ENCODE measurements at places on chromosomes 7 and 10.

GRCh38 chr10:37856881-37857286, 526 bp downstream of the ZNF248 start:
- no peak for DNase-seq

- DNase-seq, result no peak
These were observed 5.1 kb upstream of the PLEKHS1 start for GRCh38 chr10:113746217-113746957.

DNA sequence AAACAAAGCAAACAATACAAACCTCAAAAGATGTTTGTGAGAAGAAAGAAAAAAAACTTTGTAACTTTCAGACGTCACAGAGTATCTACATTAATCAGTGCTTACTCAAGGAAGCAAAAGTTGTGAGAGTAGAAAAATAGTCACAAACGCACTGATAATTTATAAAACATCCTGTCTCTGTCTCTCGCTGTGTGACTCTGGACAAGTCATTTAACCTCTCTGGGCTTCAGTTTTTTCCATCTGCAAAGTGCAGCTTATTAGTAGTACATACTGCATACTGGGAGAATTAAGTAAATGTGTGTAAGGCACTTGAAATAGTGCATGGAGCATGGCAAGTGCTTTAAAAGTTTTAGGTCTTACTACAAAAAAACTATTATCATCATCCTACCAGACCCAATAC, 3.8 kb downstream of the ARHGAP12 start:
- no peak for DNase-seq

- no peak for DNase-seq
These were observed 68.4 kb downstream of the ABCC2 start for GRCh38 chr10:99850767-99851340.

GRCh38 chr7:159095979-159096411, 48.7 kb downstream of the VIPR2 start:
- no peak for DNase-seq

- DNase-seq, result no peak
These were observed 2.0 kb downstream of the STEAP2 start for GRCh38 chr7:90213521-90213920.

GRCh38 chr10:102653060-102653459, 8.8 kb downstream of the TRIM8 start:
- DNase-seq, result no peak

DNA sequence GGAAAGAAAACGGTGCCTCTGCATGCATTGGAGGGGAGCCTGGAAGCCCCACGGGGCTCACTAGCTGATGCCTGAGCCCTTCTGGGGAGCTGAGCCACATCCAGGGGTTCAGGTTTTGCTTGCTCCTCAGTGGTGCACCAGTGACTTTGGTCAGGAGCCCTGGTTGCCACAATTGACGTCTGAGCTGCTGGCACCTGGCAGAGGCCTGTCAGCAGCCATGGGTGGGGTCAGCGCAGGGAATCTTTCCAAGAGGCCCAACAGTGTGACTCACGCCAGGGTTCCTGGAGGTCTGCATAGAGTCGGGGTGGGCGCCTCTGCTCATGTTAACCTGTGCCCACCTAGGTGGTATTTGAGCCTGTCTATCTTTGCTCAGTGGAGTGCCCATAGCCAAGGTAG, 138.7 kb downstream of the NEURL1 start:
- no peak for DNase-seq

GRCh38 chr7:157116762-157117161, 22.0 kb upstream of the UBE3C start:
- no peak for DNase-seq

DNA sequence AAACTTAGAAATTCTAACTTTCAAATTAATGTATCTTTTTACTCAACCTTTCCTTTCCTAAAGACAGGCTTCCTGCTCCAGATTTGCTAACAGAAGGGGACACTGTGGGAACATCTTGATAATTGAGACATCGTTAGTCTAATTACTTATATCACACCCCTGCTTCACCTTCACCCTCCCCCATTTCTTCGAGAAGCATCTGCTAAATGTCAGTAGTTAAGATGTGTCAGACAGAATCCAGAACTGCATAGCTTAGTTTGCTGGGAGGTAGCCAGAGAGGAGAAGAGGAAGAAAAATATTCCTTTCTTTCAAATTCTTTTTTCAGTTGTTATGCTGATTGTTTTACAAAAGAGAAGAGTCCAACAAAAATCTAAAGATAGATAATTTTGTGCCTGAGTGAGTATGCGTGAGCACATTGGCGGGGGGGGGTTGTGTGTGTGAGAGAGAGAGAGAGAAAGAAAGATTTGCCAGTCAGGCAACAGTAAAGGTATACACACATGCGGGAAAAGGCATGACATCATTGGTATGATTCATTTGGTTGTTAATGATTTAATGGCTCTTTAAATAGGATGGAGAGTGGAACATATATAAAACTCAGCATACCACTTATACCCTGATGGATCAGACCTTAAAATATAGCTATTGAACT, 192.4 kb downstream of the PTN start:
- DNase-seq, result no peak

- peak; percentile 90 for DNase-seq
These were observed 237.0 kb upstream of the SEMA3C start for GRCh38 chr7:81155654-81156373.

DNA sequence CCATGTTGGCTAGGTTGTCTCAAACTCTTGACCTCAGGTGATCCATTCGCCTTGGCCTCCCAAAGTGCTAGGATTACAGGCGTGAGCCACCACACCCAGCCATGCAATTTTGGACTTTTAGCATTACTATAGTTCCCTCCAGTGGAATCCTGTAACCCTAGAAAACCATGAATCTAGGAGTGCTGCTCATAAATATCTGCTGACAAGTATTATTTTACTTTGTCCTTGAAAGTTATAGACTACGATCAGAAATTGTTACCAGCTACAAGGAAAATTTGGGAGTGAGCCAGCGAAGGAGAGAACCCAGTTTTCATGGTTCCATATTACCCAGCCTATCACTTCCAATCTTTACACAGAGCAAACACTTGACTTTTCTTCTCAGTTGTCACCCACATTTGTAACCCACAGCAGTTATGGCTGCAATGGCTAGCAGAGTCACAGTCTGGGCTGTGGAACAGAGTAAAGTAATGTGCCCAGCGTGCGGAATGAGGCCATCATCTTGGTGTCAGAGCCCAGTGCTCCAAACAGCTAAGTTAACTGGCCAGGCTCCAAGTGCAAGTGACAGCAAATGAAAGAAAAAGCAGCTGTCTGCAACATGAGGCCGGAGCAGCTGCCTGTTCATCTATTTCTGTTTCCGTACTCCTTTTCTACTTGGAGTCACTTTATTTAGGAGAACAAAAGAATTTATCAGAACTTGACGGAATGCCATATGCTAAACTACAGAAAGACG, 29.9 kb downstream of the ZC3HC1 start:
- DNase-seq, result no peak

- DNase-seq, result no peak
These were observed 367.5 kb downstream of the CCSER2 start for GRCh38 chr10:84695902-84696301.

DNA sequence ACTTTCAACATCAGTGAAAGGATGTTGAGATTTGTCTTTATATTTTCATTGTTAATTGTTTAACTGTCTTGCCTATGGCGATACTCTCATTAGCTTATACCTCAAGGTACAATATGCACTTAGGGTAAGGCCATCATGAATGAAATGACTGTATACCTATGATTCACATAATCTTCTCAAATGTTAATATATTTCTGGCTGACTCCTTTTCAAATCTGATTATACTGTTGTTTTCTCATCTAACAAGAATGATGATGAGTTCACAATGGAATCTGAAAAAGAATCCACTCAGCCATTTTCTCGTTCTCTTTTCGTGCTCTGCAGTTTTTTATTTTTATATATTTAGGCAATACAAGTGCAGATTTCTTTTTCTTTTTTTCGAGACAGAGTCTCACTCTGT, 159.1 kb downstream of the ARHGAP12 start:
- no peak for DNase-seq

GRCh38 chr10:28721318-28721951, 44.1 kb downstream of the BAMBI start:
- no peak for DNase-seq

- no peak for DNase-seq
These were observed 63.9 kb downstream of the BTAF1 start for GRCh38 chr10:91987397-91988037.

DNA sequence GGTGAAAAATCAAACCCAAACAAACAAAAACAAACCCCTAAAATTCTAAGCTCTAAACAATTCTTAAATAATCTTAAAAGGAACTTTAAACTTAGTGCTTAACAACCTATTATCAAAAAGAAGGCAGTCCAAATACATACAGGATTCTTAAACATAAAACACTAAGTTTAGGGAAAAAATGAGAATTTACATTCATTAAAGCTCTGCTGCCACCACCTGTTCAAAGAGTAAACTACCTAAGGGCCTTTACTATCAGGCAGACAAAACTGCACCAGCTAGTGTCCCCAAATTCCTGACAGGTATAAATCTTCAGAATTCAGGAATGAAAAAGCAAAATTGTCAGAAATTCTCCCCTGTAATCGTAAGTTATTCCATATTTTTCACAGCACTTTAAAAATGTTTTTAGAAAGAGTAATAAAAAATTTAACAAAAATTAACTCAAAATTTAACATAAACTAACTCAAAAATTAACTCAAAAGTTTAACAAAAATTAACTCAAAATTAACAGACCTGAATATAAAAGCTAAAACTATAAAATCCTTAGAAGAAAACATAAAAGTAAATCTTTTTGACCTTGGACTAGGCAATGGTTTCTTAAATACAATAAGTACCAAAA, 55.1 kb downstream of the PDZD8 start:
- DNase-seq, result no peak

DNA sequence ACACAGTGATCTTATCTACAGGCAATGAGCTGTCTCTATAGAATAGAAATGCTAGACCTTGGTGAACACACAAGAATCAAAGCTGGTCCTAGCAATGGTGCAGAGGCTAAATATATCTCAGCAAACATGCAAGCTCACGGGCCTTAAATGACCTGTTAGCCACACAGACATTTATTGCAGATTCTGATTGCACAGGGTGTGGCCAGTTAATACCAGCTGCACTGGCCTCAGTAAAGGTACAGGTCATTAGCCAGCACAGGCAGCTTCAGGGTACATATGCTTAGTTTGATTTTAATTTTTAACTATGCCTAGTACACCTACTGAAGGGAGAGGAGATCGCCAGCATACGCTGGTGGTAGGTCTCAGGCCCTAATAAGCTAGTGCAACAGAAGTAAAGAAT, 265.4 kb upstream of the DGKB start:
- DNase-seq, result no peak

- no peak for DNase-seq
These were observed 49.4 kb downstream of the NUDCD3 start for GRCh38 chr7:44441079-44441478.

DNA sequence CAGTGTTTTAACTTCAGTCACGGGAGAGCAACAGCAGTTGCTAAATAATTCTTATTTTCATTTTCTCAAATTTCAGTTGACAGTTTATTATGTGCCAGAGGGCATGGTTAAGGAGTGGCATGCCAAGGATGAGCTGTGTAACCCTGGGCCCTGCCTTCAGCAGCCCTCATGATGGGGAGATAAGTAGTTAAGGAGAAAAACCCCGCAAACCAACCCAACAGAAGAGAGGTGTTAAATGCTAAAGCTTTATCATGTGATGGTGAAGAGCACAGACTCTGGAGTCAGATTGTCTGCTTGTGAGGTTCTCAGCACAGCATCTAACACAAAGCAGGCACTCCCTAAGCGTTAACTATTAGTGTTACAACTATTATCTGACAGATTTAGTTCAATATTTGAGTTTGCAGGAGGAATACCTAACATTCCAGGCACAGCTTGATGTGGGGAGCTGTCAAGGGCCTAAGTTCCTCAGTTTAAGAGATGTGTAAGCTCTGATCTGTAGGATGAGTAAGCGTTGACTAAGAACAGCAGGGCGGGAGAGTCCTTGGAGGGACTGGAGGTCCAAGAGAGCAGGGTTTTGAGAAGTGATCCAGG, 29.6 kb downstream of the STAM start:
- no peak for DNase-seq

DNA sequence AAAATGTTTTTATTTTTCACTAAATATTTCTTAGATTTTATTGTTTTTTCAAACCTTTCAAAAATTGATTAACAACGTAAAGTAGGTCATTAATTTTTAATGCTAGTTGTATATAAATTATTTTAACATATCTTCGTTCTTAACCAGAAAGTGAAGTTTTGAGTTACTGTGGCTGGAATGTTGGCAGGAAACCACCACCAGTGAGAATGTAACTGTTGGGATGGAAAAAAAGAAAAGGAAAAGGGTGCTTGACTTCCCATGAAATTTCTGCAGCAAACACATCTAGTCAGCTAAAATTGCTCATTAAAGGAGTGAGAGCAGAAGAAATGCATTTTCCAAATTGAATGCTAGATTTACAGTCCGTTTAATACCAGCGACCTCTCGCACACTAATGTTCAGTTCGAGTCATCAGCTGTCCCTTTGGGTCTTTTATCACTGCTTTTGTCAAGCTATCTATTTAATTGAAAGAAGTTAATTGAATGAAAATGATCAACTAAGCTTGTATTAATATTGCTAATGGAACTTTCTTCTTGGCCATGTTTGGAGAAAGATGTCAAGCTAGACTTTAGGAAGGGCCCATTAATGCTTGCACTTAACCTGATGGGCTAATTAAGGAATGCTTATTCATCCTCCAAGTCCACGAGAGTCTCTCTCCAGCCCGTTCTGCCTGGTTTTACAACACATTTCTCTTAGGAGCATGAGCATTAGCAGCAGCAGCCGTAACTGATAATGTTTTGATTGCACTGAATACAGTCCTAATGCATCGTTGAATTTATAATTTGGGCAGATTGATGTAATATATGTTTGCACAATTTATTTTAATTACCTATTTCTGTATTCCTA, 70.1 kb downstream of the UBE3C start:
- no peak for DNase-seq

GRCh38 chr10:110067960-110068770, 60.4 kb downstream of the ADD3 start:
- no peak for DNase-seq

- no peak for DNase-seq
These were observed 107.1 kb upstream of the CDCA7L start for GRCh38 chr7:22052674-22053365.

DNA sequence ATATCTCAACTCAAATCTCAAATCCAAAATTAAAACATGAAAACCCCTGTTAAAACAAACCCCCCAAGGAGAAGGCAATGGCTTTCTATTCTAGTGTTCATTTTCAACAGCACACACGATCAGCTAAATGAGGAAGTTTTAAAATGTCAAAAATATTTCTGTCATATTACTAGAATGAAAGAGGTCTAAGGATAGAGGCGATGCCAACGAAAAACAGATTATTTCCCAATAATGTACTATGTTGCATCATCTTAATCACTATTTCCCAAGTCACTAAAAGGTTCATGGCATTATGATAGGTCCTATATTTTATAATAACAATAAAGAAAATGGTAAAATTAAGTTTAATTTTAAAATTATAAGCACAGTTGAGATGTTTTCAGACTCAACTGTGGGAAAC, 10.1 kb downstream of the CNOT4 start:
- no peak for DNase-seq

- DNase-seq, result no peak
These were observed 392.0 kb downstream of the NRG3 start for GRCh38 chr10:82267014-82267413.

All from NCI-H526 treated with DMSO at 0.1 percent for 48 hours (cell line).